Dermis blood vessel endothelial cell (primary cell): ENCODE measurements at places on chromosomes 7 and 10. TPM values are rescaled to one million over a fixed set of nuclear protein-coding genes. Genes with fewer than 3 reads are reported as not detected.

Gene LRRC4
- 1.0 and 1.2 TPM in 2 replicates for total RNA-seq

Gene CAMK2B
- total RNA-seq: 0.09 and 0.17 TPM in 2 replicates

Gene PRKCQ
- 0.17 and 0.84 TPM in 2 replicates for total RNA-seq

Gene TSPAN12
- 74.5 and 83.4 TPM in 2 replicates for total RNA-seq

Gene AMPH
- not detected in 2 replicates for total RNA-seq

Gene TMEM176A
- not detected in 2 replicates for total RNA-seq

Gene LANCL2
- 14.0 and 26.3 TPM in 2 replicates for total RNA-seq

Gene PON3
- 0.85 and 0.93 TPM in 2 replicates for total RNA-seq

Gene ACSM6
- not detected in 2 replicates for total RNA-seq

Gene HSPA12A
- total RNA-seq: 0.56 and 0.68 TPM in 2 replicates

Gene NKX2-3
- total RNA-seq: not detected in 2 replicates

Gene CDC14C
- not detected in 2 replicates for total RNA-seq

Gene RBM48
- total RNA-seq: 11.2 and 15.5 TPM in 2 replicates

Gene SUN3
- not detected in 2 replicates for total RNA-seq

Gene GPR26
- not detected in 2 replicates for total RNA-seq

Gene FKBP9
- total RNA-seq: 168 and 179 TPM in 2 replicates

Gene AP5Z1
- total RNA-seq: 28.3 and 32.3 TPM in 2 replicates

Gene KEL
- not detected in 2 replicates for total RNA-seq

Gene CLCN1
- total RNA-seq: not detected in 2 replicates

Gene C7orf33
- total RNA-seq: not detected in 2 replicates

Gene IGF2BP3
- total RNA-seq: 13.4 and 41.5 TPM in 2 replicates

Gene INA
- 0.14 TPM in 1 of 2 replicates, not detected in the other for total RNA-seq

Gene CTAGE15
- not detected in 2 replicates for total RNA-seq

Gene AKR1C3
- total RNA-seq: 119 and 237 TPM in 2 replicates

Gene CALML3
- total RNA-seq: not detected in 2 replicates

Gene NPTX2
- 3.7 and 18.5 TPM in 2 replicates for total RNA-seq

Gene PRDX3
- 158 and 231 TPM in 2 replicates for total RNA-seq

Gene TMEM236
- 0.17 and 1.3 TPM in 2 replicates for total RNA-seq

Gene LRRTM3
- not detected in 2 replicates for total RNA-seq

Gene CNNM1
- not detected in 2 replicates for total RNA-seq

Gene SAMD8
- total RNA-seq: 34.9 and 36.9 TPM in 2 replicates

Gene PITRM1
- 47.1 and 108 TPM in 2 replicates for total RNA-seq

Gene TRDMT1
- 4.6 and 7.5 TPM in 2 replicates for total RNA-seq

Gene TRPV6
- total RNA-seq: not detected in 2 replicates
